ENCODE measurements at places on chromosomes 12 and 14.

- DNase-seq: no peak
These were observed 74.6 kb upstream of the TMTC1 start for GRCh38 chr12:29858270-29858786.

DNA sequence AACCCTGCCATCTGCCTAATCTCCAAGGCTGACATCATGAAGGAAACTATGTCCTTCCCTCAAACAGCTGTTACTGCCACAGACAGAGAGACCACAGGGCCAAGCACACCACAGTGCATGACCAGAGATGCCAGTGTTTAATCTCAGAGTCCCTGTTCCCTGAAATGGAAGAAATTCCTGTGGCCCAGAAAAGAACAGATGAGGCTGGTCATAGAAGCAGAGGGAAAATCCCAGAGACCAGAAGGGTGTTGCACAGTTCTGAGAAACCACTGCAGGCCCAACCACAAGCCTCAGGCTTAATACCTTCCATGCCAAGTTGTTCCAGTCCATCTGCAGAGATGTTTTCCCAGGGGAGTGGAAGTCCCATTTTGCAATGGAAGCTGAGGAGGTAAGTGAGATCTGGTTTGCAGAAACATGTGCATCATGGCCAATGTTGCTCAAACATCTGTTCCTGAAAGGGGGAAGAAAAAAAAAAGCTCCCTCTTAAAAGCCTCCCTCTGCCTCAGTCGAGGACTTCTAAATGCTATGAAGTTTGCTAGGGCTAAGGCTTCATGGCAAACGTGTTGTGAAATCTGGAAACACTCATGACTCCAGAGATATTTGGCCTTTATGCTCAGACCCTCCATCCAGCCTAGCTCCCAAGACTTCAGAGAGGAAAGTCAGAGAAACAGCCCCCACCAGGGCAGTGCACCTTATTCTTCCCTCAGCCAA, 98.6 kb downstream of the SCARB1 start:
- DNase-seq: no peak

DNA sequence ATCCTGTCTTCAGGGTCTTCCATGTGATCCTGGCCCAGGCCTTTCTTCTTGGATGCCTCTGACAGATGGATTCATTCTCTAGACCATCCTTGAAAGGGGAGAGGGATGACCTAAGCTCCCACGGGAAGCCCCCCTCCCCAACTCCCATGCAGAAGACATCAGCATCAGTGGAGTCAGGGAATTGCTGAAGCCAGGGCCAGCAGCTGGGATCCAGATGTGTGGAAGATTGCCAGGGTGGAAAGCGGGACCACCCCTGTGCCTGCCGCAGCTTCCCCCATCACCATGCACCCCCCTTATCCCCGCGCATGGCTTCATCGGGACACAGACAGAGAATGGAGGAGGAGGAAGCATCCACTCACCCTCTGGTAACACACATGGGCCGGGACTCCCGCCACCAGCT, 183.6 kb upstream of the PRMT8 start:
- no peak for DNase-seq

DNA sequence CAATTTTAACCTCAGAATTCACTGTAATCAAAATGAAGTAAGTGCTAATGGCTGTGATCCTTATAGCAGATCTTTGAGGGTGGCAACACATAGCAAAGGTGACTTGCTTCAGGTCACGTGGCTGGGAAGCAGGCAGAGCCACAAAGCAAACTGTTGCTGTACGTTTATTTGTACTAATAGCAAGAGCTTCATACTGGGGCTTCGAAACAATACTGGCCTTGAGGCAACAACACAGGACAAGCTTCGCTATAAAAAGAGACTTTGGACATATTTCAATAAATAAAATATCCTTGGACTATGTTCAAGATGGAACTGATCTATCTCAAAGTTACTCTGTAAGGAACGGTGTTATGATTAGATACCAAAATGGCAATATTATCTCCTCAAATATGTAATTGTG, 44.6 kb downstream of the MSRB3 start:
- DNase-seq: no peak

- no peak for DNase-seq
These were observed 20.3 kb downstream of the PRICKLE1 start for GRCh38 chr12:42568952-42569915.
